ENCODE measurements at places on chromosomes 1 and 21. TPM values are rescaled to one million over a fixed set of nuclear protein-coding genes. Genes with fewer than 3 reads are reported as not detected.

DNA sequence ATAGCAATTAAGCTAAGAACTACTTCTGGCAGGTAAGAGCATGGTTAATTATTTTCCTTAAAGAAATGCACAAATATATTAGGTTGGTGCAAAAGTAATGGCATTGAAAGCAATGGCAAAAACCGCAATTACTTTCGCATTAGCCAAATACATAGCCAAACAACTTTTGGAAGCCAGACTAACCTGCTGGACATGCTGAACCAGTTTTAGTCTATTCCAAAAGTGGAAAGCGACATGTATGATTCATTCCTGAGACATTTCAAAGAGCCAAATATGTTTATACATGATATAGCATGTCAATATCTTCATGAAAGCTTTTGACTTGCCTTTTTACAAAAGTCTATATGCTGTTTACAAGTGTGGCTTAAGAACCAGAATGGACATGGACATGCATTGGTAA is 23.4 kb upstream of the DR1 start:
- no peak for DNase-seq

DNA sequence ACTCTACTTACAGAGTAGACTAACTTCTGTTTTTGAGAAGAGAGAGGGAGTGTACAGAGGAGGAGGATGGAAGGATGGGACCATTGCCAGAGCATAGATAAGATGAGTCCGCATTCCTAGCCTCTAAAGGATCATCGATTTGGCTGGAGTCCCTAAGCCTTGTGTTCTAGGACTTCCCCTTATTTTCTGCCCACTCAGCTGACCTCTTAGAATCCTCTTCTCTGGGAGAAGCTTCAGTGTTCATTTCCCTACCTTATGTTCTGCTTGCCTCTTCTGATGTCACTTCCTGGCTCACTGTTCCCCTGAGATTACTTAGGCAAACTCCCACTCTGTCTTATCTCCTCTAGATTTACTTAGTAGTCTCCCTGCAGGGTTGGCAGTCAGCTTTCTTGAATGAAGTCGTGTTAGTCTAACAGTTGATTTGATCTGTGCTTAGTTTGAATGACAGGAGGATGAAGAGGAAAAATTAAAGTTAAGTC is 156.7 kb downstream of the SYT2 start:
- DNase-seq = peak; percentile 19

DNA sequence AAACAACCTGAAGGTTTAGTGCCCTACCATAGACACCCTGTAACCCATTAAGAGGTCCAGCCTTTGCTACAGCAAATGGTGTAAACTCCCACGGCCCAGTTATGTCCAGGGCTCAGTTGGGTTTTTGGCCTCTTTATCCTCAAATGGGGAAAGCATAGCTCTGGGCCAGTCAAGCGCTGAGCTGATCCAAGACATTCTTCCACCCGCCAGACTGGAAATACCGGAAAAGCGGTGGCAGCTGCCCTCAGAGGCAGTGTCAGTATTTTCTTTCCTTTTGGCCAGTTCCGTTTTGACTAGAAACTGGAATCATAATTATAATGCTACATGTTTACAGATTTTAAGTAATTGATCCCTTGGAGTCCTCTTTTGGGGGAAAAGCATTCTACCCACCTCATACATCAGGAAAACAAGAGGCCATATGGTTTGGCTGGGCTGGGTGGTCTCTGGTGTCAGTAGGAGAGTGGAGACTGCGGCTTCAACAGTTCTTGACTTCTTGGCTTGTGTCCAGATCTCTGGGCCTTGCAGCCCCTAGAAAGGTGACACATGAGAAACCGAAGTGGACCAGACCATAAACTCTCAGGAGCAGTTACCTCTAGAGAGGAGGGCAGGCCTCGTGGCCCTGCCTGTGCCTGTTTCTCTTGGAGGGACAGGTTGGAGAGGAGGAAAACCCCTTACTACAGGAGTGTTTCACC is 30.2 kb upstream of the CLDN14 start:
- DNase-seq = no peak

MLLT11 gene
- total RNA-seq = 99.2 TPM

DNA sequence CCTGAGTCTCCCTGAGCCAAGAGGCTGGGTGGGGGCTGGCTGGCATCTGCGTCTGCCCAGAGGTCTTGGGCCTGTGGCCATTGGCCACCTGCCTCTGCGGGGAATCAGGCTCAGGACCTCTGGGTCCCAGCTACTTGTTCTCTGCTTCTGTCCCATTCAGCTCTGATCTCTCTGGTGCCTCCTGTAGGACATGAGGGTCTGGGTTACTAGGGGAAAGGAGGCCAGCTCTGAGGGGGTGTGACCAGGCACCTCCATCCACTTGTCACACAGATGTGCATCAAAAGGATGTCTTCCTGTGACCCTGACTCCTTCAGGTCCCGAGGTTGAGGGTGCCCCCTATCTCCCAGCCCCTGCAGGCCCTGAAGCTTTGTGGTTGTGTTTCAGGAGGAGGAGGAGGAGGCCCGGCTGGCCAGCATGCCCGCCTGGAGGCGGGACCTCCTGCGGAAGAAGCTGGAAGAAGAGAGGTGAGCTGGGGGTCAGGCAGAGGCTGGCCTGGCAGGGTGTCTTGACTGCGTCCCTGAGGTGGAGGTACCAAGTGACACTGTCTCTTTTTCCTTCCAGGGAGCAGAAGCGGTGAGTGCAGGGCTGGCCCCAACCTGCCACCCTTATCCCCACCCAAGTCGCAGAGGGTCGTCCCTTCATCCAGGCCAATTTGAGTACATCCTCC is 9.0 kb downstream of the TNFRSF25 start:
- no peak for DNase-seq

- no peak for DNase-seq
These were observed 18.8 kb downstream of the C1orf52 start for GRCh38 chr1:85240643-85241042.

GJA8 gene
- not detected for total RNA-seq

PGLYRP4 gene
- total RNA-seq = not detected

- no peak for DNase-seq
These were observed 51.1 kb downstream of the COL24A1 start for GRCh38 chr1:86105533-86105866.

FCRL1 gene
- total RNA-seq = not detected

TRIM46 gene
- total RNA-seq = 3.4 TPM

NTMT2 gene
- not detected for total RNA-seq

DNA sequence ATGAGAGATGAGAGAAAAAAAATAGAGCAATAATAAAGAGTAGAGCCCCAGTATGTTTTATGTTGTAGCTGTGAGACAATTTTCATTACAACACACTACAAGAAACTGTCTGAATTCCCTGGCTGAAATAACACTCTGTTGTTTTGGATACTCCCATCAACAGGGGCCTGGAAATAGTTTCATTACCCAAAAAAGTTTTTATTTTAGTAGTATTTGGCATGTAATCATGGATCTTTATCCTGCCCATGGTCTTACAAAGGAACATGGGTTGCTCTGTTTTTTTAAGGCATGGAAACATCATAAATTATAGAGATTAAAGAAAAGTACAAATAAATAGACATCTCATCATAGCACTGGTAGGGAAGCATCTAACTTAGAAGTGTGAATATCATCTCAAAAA is 56.3 kb downstream of the GNG12 start:
- no peak for DNase-seq

KRTAP25-1 gene
- not detected for total RNA-seq

CHAF1B gene
- total RNA-seq = 25.9 TPM

HMGCS2 gene
- not detected for total RNA-seq

OR2L8 gene
- not detected for total RNA-seq

GRCh38 chr1:207069858-207070506 is 16.9 kb downstream of the PFKFB2 start:
- no peak for DNase-seq

DNA sequence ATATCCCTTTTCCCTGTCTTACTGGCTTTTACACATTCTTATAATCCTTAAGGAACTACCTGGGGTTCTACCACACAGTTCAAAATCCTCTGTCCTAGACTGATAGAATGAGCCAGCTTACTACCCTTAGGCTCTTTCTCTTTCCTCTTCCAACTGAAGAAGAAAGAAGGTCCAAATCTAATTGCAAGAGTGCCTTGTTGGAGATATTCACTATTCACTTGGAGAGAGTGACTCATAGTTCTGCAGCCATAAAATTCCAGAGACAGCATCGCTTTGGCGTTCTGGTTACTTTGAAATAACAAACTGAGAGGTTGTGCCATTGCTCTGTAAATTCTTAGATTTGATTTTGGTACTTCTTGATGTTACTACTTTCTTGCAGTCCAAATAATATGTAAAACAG is 4.2 kb downstream of the CADM3 start:
- DNase-seq = no peak

DNA sequence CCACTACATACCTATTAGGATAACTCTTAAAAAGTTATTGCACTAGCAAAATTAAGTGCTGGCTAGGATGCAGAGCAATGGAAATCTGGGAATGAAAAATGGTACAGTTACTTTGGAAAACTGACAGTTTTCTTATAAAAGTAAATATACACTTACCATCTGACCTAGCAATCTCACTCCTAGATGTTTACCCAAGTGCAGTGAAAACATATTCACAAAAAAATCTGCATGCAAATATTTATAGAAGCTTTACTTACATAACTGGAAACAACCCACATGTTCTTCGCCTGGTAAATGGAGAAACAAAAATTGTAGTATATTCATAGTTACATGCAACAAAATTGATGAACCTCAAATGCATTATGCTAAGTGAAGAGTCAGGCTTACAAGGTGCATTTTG is 12.9 kb upstream of the FLG2 start:
- no peak for DNase-seq

COA6 gene
- 78.1 TPM for total RNA-seq

DNA sequence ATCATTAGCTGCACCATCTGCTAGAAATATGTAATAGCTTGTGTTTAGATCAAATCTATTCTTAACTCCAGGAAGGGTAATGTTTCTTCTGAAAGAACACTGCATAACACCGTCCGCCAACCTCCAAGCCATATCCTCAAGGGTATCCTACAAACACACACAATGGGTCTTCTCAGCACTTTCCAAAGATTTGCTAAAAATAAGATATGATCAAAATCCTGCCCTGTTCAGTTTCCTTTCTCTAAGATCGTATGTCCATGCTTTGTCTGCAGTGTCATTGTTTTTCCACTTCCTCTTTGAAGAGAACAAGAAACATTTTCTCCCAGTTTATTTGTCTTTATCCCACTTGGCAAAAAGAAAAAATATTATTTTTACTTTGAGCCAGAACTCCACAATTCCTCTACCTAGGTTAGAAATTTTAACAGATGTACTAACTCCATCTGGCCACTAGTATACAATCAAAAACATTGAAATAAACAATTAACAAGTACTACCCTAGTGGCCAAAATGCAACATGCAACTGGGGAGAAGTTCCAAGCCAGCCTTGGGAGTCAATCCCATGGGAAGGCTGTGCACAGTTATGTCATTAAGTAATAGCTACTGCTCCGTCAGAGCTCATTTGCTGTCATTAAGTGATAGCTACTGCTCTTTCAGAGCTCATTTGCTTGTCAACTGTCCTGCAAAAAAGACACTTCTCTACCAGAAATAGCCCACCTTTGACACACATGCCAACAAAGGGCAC is 37.8 kb downstream of the FRRS1 start:
- peak; percentile 33 for DNase-seq

- DNase-seq = no peak
These were observed 109.6 kb upstream of the BMP8A start for GRCh38 chr1:39381839-39382238.

DNA sequence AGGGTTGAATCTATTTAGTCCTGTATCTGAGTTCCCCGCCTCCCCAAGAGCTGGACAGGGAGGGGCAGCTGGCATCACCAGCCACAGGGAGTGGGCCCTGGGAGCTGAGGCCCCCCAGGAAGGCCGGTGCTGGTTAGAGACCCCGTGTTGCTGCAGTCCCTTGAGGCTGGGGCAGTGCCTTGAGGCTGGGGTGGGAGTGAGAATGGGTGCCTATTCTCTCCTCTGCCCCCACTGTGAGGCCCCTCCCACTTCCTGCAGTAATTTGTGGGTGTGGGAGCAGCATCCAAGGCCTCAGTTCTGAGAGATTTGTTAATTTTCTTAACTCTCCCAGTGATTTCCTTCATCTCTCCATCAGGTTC is 2.5 kb upstream of the TRAPPC3 start:
- DNase-seq = peak; percentile 56

GRCh38 chr1:64537942-64538341 is 68.0 kb downstream of the CACHD1 start:
- no peak for DNase-seq

LRRC47 gene
- 26.4 TPM for total RNA-seq

DNA sequence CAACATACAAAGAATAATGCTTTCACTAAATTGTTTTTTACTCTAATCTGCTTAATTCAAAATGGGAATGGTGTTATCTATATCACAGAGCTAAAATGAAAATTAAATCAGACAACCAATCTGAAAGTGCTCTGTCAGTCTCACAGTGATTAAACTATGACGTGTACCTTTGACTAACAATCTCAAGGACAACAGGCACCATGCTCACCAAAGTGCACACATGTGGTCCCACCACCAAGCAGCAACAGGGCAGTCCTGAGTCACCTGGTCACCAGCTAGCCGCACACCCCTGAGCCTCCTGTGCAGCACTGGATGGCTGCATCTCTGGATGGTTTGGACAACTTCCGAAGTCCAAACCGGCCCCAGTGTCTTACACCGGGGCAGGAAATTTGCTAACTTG is 54.5 kb upstream of the NADK start:
- no peak for DNase-seq

LCE6A gene
- total RNA-seq = not detected

DNA sequence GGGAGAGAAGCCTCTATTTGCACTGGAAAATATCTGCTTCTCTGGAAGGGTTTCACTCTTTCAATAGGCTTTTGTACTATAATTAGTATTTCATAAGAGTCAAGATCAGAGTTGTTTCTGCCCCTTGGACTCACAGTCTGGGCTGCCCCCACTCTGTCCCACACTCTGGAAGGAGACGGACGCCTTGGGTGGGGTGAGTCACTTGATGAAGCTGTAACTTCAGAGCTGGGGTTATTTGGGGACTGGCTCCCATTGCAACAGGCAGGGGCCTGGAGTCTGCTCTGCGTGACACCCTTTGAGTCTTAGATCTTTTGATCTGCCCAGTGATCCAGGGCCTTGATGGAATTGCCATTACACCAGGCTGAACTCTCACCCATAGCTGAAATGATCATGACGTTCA is 4.0 kb upstream of the KCNA10 start:
- DNase-seq = no peak

NCF2 gene
- total RNA-seq = 2.7 TPM

CD1D gene
- 4.4 TPM for total RNA-seq

- no peak for DNase-seq
These were observed 10.5 kb upstream of the OPRD1 start for GRCh38 chr1:28801461-28801860.

CDC42BPA gene
- total RNA-seq = 36.9 TPM

DNA sequence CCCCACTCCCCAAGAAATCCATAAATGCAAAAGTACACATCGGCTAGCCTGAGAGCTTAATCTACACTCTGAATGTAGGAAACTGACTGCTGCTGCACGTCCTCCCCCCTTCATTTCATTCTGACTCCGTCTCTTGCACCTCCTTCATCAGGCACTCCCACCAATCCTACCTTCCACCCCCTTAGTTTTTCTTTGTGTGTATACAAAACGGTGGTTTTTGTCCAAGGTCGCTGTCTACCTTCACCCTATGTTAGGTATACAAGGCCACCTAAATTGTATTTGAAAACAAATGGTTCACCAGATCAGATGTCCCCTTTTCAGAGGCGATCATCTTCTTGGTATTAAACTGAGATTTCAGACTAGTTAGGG is 1.9 kb downstream of the WDR26 start:
- peak; percentile 22 for DNase-seq

All from A172 (cell line).